Activated CD4-positive, alpha-beta T cell treated with anti-CD3 and anti-CD28 coated beads for 24 hours (primary cell): ENCODE measurements at places on chromosomes 2 and 18.

DNA sequence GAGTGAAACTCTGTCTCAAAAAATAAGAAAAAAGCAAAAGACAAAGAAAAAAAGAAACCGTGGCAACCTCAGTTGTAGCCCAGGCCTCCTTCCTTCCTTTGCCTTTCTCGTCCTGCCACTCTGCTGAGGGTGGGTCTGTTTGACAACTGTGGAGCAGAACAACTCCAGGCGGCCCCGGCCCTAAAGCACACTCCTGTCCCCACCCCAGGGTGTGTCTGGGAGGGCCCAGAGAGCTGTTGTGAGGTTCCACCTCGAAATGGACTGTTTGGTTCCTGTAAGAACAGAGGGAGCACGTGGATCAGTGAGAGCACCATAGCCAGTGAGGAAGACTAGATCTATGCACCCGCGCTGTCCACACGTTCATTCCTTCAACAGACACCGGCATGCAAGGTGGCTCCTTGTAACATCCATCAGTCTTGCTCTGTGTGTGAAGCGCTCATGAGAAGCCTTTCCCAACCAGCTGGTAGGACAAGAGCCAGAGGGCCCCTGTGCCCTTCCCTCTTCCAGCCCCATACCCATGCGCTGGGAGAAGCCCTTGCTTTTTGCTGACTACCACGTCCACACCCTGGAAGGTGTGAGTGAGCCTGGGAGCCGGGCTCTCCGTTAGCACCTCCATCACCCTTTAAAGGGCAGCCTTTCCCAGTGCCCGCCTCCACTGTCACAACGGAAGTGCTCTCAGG lies 61.6 kb downstream of the SOWAHC start:
- DNase-seq: no peak

DNA sequence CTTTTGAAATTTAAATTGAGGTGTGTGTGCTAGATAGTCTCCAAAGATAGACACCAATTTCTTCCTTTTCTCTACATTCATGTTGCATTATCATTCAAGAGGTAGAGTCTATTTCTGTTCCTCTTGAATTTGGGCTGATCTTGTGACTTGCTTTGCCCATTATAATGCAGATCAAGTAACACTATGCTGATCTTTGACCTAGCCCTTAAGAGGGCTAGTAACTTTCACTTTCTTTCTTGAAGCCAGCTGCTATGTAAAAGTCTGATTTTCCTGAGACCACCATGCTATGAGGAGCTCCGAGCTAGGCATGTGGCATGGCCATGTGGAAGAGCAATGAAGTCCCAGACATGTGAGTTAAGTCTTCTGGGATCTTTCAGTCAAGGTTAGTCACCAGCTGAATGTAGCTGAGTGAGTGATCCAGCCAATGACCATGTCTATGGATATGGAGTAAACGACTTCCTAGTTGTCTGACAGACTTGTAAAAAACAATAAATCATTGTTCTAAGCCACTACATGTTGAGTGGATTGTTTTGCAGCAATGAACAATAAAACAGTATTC lies 189.4 kb upstream of the CWC22 start:
- no peak for DNase-seq

DNA sequence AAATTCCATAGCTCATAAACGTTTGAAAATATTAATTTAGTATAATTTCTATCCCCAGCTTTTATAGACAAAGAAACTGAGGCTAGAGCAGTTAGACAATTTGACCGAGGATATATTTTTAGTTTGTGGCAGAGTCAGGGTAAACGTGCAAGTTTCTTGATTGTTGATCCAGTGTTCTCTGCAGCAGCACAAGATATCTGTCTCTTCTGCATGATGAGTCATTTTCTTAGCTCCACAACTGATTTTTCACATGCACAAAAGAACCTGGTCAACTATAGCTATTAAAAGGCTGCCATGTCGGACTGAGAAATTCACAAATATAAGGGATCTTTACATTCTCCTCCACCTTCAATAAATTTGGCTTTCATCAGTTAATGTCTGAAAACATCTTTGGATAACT lies 143.4 kb upstream of the CYP26B1 start:
- no peak for DNase-seq

DNA sequence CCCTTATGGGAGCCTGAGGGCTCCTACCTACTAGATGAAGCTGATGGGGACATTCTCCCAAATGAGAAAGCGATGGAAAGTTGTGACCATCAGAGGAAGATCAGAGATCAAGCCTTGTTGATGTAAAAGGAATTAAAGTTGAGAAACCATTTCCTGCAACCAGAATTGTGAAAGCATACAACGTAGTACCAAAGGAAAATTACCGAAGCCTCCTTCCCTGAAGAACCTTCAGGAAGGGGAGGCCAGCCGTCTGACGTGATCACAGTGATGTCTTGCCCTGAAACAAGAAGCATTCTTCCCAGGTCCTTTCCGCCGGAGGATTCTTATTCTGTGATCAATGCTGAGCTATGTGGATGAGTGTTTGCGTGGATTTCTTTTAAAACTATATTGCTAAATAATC lies 211.6 kb upstream of the TNP1 start:
- no peak for DNase-seq

DNA sequence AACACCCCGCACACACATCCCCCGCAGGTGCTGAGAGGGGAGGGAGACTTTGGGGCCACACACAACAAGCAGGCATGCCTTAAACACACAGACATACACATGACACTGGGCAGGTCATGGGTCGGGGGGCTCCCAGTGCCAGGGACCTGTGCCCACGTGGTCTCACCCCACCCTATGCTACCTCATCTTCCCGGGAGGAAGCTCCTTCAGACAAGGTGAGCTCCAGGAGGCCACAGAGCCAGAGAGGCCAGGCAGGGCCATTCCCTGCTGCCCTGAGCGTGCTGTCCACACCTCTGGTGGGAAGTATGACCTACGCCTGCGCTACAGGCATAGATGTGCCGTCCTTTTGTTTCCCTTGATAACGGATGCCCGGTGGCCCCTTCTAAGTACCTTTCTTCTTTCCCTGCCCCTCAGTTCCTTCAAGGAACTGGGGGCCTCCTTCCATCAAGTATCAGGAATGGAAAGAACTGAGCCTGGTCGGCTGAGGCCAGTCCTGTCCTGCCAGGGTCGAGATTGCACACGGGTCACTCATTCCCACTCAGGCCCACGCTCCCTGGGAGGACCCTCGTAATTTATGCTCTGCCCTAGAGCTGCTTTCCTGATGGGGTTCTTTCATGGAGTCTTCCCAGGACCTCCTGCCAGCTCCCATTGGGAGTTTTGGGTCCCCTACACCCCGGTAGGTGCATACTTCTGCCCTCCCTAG lies 4.7 kb downstream of the TEKT4 start:
- DNase-seq: no peak

DNA sequence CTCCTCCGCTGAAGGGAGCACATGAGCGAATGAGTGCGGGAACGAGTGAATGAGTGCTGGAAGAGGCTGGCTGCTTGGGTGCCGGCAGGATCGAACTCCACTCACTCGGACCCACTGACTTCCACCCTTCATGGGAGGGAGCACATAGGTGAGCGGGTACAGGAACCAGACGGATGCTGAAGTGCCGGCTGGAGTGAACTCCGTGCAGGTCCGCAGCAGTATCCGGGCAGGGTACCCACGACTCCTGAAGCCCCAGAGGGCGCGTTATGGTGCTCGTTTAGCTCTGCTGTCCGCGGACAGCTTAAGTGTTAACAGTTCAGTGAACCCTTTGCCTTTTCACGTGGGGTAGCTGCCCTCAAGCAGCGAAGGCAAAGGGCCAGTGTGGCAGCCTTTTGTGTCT lies 23.2 kb downstream of the RPRM start:
- no peak for DNase-seq

GRCh38 chr2:47005687-47006086 lies 90.1 kb upstream of the MCFD2 start:
- DNase-seq: no peak

DNA sequence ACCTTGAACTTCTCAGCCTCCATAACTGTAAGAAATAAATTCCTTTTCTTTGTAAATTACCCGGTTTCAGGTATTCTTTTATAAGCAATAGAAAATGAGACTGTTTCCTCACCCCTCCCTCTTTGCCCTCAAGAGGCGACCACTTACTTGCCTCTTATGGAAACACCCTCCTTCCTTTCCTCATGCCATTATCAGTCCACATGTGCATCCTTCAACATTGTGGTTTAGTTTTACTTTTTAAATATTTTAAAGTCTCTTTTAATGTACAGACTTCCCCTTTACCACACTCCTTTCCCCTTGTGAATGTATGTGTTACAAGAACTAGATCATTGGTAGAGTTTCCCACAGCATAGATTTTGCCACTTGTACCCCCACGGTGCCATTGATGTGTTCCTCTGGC lies 202.4 kb upstream of the SIX2 start:
- no peak for DNase-seq

GRCh38 chr2:237927986-237928385 lies 38.8 kb upstream of the UBE2F start:
- no peak for DNase-seq

- DNase-seq: no peak
These were observed 444.2 kb downstream of the PTPRM start for GRCh38 chr18:8011361-8011760.

- DNase-seq: no peak
These were observed 48.9 kb downstream of the CDH2 start for GRCh38 chr18:28127763-28128658.

DNA sequence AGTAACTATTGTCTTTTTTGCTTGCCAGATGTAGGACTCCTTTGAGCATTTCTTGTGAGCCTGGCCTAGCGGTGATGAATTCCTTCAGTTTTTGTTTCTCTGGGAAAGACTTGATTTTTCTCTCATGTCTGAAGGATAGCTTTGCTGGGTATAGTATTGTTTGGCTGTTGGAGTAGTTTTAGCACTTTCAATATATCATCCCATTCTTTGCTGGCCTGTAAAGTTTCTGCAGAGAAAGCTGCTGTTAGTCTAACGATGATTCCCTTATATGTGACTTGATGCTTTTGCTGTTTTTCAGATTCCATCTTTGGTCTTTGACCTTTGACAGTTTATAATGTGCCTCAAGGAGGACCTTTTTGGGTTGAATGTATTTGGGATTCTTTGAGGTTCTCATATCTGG lies 12.7 kb downstream of the ZDBF2 start:
- DNase-seq: no peak

GRCh38 chr2:222769941-222770340 lies 90.9 kb upstream of the ACSL3 start:
- no peak for DNase-seq

- DNase-seq: no peak
These were observed 315.3 kb downstream of the CLIP4 start for GRCh38 chr2:29430382-29431112.

- no peak for DNase-seq
These were observed 7.2 kb upstream of the TSN start for GRCh38 chr2:121748202-121748601.

DNA sequence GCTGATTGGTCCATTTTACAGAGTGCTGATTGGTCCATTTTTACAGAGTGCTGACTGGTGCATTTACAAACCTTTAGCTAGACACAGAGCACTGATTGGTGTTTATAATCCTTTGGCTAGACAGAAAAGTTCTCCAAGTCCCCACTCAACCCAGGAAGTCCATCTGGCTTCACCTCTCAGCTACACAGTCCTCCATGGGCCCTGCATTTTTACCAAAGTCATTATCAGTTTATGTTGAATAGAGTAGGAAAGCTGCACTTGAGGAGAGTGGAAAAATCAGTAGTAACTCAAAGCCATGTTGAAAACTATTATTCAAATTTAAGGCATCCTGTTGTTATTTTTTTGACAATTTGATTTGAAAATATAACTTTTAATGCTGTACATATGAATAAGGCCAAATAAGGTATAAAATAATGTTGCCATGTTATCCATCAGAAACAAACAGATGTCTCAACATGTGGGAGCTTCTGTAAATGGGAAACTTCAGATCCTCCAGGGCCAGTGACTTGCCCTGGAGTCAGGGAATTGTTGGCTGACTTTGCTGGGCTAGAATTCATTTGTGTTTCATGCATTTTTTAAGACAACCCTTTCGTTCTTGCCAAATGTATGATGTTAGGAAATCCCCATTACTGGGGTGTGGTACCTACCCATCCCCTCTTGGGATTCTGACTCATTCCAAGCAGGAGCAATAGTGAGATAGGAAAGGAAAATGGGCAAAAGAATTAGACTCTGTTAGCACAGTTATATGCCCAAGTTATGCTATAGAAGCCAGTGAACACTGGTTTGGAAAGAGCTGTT lies 37.8 kb upstream of the CCDC195 start:
- DNase-seq: no peak

GRCh38 chr2:44598330-44599119 lies 236.8 kb downstream of the CAMKMT start:
- DNase-seq: no peak

DNA sequence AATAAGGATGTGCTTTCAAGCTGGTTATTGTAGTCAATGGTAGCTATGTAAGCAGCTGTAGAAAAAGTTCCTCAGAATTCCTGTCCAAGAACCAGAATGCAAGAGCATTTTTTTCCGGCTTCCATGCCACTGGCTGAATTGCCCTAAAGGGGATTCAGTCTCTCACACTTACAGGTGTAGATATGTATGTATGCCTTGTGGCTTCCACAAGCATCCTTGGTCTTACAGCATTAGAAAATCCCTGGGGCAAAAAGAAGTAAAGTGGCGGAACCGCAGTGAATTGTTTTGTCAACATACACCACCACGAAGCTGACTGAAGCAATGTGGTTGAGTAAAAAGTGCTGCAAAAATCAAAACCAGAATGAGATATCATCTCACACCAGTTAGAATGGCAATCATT lies 54.6 kb downstream of the FANCL start:
- DNase-seq: no peak

- no peak for DNase-seq
These were observed 257.2 kb upstream of the CHAC2 start for GRCh38 chr2:53510401-53510800.

DNA sequence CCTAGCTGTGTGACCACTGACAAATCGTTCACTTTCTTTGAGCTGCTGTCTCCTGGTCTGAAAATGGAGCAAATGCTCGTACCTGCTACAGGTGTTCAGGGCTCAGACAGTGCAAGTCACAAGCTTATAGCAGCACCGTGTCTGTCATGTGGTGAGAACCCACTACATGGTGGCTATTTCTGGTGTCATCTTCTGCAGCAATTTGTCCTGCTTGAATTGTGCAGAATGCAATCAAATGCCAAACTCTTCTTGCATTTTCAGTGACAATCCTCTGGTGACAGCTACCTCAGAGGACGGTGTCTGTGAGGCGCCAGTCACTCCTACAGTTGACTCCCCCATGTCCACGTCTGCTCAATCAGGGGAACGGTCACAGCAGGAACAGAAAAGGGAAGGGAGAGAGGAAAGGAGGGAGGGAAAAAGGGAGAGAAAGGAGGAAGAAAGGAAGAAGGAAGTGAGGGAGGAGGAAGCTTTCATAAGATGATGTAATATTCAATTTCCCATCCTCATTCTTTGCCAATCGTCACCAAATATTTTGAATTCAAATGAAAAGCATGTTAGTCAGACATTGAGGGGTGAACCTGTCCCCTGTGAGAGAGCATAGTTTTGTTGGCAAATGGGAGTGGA lies 122.2 kb downstream of the BCL2 start:
- DNase-seq: no peak

- DNase-seq: no peak
These were observed 1434.4 kb downstream of the LRP1B start for GRCh38 chr2:140696449-140696848.
